ENCODE measurements at places on chromosomes 3 and 15.

DNA sequence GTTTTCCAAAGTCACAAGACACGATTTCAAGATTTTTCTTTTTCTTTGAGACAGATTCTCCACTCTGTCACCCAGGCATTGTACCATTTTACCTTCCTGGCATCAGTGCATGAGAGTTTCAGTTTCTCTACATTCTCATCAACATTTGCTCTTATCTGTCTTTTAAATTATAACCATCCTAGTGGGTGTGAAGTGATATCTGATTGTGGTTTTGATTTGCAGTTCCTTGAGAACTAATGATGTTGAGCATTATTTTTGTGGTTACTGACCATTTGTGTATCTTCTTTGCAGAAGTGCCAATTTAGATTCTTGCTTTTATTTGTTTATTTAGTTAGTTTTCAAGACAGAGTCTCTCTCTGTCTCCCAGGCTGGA, 41.2 kb downstream of the ADIPOQ start:
- H3K27me3 ChIP-seq = no peaks in the 10 kb centered on the region
- H3K27ac ChIP-seq = no peak overlapping the region
- no peak overlapping the region for H3K4me3 ChIP-seq
- H3K4me1 ChIP-seq = no peaks in the 10 kb centered on the region
- no peak for DNase-seq

DNA sequence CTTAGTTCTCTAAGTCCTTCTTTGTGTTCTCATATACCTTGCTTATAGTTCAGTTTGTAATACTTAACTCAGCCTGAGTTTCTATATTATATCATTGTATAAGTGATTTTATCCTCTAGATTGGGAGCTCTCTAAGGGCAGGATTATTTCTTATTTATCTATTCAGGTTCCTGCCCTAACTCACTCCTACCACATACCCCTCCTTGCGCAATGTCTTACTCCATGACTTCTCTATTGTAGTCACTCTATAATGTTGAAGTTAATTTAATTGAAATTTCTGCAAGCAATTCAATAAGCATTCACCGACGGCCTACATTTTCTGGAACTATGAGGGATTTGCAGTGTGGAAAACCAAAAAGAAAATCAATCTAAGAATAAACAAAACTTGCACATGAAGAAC, 3.6 kb upstream of the OR5K4 start:
- no peak overlapping the region for H3K27ac ChIP-seq
- H3K4me3 ChIP-seq = no peak overlapping the region
- DNase-seq = no peak
- H3K4me1 ChIP-seq = no peaks in the 10 kb centered on the region
- no peaks in the 10 kb centered on the region for H3K36me3 ChIP-seq

GRCh38 chr3:19738846-19739245, 195.2 kb downstream of the EFHB start:
- H3K36me3 ChIP-seq = no peaks in the 10 kb centered on the region
- H3K27me3 ChIP-seq = no peaks in the 10 kb centered on the region
- no peaks in the 10 kb centered on the region for H3K4me1 ChIP-seq
- no peak for DNase-seq
- H3K4me3 ChIP-seq = no peak overlapping the region
- no peak overlapping the region for H3K27ac ChIP-seq

DNA sequence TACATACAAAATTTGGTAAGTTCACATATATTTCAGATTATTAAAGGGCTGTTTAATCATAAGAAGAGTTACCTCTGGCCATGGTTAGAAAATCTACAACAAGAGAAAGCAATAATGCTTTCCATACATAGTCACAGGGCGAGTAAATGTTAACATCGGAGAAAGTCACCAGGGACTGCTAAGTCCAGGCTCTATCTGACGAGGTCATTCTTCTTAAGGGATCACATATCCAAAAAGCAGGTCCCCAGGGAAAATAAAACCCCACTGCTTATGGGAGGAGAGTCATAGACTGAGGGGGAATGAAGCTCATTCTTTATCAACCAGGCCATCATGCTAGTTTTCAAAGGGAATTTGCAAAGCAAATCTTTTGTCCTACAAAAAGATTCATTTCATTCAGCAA, 3.1 kb downstream of the PCYT1A start:
- no peak overlapping the region for H3K27ac ChIP-seq
- no peaks in the 10 kb centered on the region for H3K27me3 ChIP-seq
- no peaks in the 10 kb centered on the region for H3K36me3 ChIP-seq
- no peak for DNase-seq

DNA sequence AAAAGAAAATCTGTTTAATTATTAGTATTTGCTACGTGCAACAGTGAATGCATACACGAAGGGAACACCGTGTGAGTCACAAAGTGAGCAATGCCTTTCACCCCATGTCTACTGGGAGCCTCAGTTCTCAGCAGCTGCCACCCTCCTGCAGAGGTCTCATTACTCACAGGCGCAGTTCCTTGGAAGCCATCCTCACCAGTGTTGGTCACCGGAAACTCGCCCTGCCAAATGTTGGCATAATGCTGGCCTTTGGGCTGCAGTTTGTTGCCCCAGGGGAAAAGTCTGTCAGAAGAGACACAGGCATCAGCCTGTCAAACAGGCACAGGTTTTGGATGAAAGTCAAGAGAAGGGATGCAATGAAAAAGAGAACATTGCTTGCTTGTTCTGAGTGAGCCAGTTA, 50.1 kb downstream of the SUMF1 start:
- no peaks in the 10 kb centered on the region for H3K36me3 ChIP-seq
- no peaks in the 10 kb centered on the region for H3K27me3 ChIP-seq
- no peak for DNase-seq
- H3K27ac ChIP-seq = peak overlapping the region; percentile 57
- H3K4me3 ChIP-seq = no peak overlapping the region
- H3K4me1 ChIP-seq = peaks cover 9% of the 10 kb centered on the region

- H3K4me3 ChIP-seq = no peak overlapping the region
- no peaks in the 10 kb centered on the region for H3K4me1 ChIP-seq
- no peak overlapping the region for H3K27ac ChIP-seq
- no peak for DNase-seq
- H3K27me3 ChIP-seq = no peaks in the 10 kb centered on the region
- no peaks in the 10 kb centered on the region for H3K36me3 ChIP-seq
These were observed 317.7 kb upstream of the ADAMTS9 start for GRCh38 chr3:65005486-65005885.

DNA sequence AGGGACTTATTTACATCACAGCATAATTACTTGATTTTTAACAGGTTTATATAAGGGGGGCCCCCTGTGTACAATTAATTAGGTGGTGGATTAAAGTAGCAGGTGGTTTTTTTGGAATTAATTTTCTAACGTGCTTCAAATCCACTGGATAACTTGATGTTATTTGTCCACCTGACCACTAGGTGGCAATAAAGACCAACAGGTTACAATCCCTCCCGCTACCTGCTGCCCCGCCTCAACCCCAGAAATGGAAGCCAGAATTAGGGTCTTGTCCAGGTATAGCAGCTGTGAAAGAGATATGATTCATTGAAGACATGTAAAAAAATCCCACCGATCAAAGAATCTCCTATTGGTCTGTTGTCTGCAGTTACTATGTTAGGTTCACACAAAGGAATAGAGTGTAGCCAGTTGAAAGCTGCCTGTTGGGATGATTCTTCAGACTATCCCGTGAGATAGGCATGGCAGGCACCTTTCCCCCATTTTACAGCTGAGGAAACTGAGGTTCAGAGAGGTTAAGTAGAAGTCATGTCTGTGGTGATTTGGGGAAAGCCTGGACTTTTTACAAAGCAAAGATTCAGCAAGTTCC, 44.0 kb downstream of the MFSD1 start:
- DNase-seq = no peak
- no peaks in the 10 kb centered on the region for H3K36me3 ChIP-seq
- H3K4me1 ChIP-seq = no peaks in the 10 kb centered on the region
- H3K4me3 ChIP-seq = no peak overlapping the region
- H3K27me3 ChIP-seq = no peaks in the 10 kb centered on the region

DNA sequence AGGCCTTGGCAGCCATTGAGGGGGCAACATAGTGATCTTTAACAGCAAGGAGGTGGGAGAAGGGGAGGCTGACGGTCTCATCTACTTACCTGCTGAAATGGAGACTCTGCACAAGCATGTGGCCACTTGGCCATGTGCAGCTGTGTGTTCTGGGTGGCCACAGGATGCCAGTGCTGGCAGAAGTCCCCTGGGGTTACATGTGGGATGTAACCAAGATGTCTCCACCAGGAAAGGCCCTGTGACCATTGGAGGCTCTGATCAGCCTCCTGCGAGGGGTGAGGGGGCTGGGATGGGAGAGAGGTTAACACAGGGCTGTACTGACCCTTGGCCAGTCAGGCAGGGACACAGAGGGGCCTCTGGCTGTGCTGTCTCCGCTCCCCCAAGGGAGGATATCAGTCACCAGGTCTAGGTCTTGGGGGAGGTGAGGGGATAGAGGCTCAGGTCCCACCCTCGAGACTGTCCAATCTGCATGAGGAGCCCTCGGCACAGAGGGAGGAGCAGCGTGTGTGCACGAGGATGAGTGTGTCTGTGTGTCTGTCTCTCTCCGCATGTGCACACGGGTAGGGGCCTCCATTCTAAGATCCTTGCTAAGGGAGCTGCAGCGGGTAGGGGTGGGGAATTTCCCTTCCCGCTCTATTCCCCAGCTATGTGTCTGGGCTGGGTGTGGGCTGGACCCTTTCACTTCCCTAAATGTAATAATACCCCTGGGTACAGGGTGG, 19.5 kb downstream of the PRKCD start:
- no peaks in the 10 kb centered on the region for H3K4me1 ChIP-seq
- H3K27me3 ChIP-seq = no peaks in the 10 kb centered on the region
- no peak overlapping the region for H3K4me3 ChIP-seq
- H3K36me3 ChIP-seq = peaks cover 17% of the 10 kb centered on the region

DNA sequence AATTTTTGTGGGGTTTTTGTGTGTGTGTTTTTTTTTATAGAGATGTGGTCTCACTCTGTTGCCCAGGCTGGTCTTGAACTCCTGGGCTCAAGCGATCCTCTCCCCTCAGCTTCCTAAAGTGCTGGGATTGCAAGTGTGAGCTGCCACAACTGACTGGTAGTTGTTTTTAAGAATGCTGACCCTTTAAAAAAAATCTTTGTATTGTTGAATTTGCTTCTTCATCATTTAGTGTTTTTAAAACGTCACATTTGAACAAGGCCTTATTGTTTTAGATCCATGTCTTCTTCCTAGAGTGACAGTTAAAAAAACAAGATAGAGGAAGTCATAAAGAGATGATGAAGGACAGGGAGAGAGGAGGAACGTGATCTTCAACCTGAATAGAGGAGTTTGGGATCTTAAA, 24.1 kb downstream of the GJD2 start:
- H3K27me3 ChIP-seq = no peaks in the 10 kb centered on the region
- no peaks in the 10 kb centered on the region for H3K36me3 ChIP-seq
- H3K4me1 ChIP-seq = no peaks in the 10 kb centered on the region
- no peak overlapping the region for H3K27ac ChIP-seq

GRCh38 chr3:159838938-159839337, 149.7 kb upstream of the IL12A start:
- no peak for DNase-seq
- no peak overlapping the region for H3K4me3 ChIP-seq
- peaks cover 74% of the 10 kb centered on the region for H3K4me1 ChIP-seq
- peak overlapping the region; percentile 84 for H3K27ac ChIP-seq
- H3K36me3 ChIP-seq = no peaks in the 10 kb centered on the region

- no peak overlapping the region for H3K27ac ChIP-seq
- H3K4me3 ChIP-seq = no peak overlapping the region
- H3K4me1 ChIP-seq = no peaks in the 10 kb centered on the region
- H3K36me3 ChIP-seq = no peaks in the 10 kb centered on the region
- no peak for DNase-seq
These were observed 119.1 kb upstream of the TMC3 start for GRCh38 chr15:81492969-81493645.

- DNase-seq = no peak
- no peaks in the 10 kb centered on the region for H3K27me3 ChIP-seq
- H3K36me3 ChIP-seq = no peaks in the 10 kb centered on the region
- H3K27ac ChIP-seq = peak overlapping the region; percentile 49
These were observed 161.0 kb downstream of the PLD1 start for GRCh38 chr3:171649267-171649666.

DNA sequence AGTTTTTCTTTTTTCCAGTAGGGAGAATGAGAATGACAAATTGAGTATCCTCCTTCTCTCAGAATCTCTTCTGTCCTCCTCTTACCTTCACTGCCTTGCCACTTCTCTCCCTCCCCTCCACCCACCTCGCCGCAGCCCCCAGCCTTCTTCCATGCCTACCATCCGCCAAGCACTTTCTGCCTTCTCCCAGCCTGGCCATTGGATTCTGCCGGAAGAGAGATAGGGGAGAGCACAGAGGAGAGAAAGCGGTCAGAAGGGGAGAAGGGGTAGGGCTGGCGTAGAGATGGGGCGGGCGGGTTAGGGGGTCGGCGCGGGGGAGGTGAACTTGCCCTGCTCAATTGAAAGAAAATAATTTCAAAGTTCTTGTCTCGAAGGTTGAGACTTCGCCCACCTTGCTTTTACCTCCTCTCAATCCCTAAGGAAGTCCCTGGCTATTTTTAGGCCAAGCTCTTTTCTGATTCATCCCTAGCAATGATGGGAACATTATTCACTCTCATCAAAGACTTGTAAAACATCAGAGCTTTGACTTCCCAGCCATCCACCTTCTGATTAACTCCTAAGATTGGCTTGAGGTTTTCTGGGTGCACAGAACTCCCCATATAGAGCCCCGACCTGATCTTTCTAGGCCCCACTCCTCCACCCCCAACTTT, 811 bp downstream of the C3orf52 start:
- no peaks in the 10 kb centered on the region for H3K36me3 ChIP-seq
- DNase-seq = no peak
- H3K27ac ChIP-seq = peak overlapping the region; percentile 54

DNA sequence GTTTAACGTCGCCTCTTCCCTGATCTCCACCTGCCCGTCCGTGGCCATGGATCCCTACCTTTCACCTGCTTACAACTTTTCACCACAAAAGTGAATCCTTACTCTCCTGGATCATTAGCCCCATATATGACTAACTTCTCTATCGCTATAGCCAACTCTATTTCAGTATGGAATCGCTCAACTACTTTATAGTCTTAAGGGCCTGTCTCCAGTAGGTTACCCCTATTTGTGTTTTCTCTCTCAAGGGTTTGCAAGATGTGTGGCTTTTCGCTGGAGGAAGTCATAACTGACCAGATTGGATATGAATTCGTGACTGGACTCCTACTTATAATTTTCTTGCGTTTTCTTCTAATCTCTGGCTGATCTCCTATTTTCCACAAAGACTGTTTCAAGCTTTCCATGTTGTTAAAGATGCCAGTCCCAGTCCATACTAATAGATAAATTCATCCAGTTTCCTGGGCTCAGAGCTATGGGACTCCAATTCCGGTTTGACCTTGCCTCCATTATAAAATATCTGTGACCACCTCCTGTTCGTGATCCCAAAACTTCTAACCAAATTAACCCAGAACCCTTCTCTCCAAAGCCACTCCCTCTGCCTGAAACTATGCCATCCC, 1.3 kb upstream of the STAG1 start:
- H3K27ac ChIP-seq = peak overlapping the region; percentile 97
- DNase-seq = no peak
- peak overlapping the region; percentile 84 for H3K4me3 ChIP-seq
- H3K4me1 ChIP-seq = peaks cover 35% of the 10 kb centered on the region
- no peaks in the 10 kb centered on the region for H3K27me3 ChIP-seq
- H3K36me3 ChIP-seq = no peaks in the 10 kb centered on the region
